ENCODE measurements at places on chromosomes 3 and 15.

DNA sequence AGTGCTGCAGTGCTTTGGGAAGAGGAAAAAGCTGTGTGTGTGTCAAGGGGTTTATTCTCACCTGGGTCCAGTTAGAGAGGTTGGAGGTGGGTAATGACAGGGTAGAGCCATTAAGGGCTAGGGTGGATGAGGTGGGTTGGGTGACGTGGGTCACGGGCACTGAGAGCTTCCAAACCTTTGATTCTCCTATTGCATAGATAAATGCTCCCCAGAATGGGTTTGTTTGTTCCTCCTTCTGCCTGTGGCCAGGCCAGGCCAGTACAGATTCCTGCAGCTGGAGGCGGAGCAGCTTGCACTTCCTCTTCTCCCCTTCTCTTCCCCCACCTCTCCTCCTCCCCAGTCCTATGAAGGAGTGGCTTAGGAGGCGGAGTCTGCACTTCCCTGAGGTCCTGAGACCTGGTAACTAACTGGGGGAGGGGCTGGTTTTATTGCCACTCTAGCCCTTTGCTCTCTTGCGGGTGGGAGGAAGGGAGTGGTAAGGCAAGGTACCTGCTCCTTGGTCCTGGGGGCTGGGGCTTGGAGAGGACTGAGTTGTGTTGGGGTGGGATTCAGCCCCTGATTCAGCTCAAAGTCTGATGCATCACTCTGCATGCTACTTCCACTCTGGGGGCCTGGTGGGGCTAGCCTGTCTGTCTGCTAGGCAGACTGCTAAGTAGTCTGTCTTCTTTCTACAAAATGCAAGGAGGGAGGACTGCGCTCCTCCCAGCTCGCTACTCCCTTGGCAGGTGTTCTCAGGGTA is 3.5 kb downstream of the SPINT1 start:
- DNase-seq, result no peak

GRCh38 chr3:17354341-17354740 is 388.1 kb downstream of the TBC1D5 start:
- DNase-seq, result no peak

GRCh38 chr3:30632065-30632464 is 25.7 kb downstream of the TGFBR2 start:
- DNase-seq, result no peak

- DNase-seq, result no peak
Observed at GRCh38 chr3:197354568-197355001, 56.2 kb upstream of the DLG1 start.

DNA sequence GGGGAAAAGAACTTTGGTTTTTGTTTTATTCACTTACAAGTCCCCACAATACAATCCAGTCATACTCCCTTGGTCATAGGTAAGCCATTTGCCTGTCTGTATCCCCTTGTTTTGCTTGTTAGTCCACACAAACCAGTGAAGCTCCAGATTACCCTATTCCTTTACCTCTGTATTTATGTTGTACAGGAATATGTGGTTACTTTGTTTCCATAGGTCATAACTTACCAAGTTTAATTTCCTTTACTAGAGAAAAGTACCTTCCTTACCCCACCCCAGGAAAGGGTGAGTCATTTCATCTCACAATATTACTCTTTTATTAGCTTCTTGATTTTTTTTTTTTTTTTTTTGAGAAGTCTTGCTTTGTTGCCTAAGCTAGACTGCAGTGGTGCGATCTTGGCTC is 113.4 kb upstream of the LRRFIP2 start:
- DNase-seq, result no peak

GRCh38 chr3:50525191-50525910 is 21.9 kb upstream of the CACNA2D2 start:
- no peak for DNase-seq
